ENCODE measurements at places on chromosomes 11 and 22. TPM values are rescaled to one million over a fixed set of nuclear protein-coding genes. Genes with fewer than 3 reads are reported as not detected.
A peak's percentile ranks its signal among the peaks of the same experiment; 100 is the strongest.

GRCh38 chr11:88814076-88814475 lies 251.7 kb downstream of the GRM5 start:
- DNase-seq: no peak

DNA sequence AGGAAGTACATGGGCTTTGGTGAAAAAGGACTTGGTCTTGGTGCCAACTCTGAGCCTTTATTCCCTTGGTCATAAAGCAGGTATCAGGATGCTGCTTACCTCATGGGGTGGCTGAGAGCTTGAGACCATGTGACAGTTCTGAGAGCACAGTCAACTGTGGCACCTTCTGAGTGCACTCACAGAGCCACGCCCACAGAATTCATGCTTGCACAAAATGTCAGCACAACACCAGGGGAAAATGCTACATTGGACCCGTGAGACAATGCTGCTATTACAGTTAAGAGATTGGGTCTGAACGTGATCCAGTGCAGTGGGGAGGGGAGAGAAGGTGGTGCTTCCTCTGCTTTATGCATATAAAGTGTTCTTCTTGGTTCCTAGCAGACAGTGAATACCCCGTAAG lies 79.5 kb upstream of the SPON1 start:
- no peak for DNase-seq

DNA sequence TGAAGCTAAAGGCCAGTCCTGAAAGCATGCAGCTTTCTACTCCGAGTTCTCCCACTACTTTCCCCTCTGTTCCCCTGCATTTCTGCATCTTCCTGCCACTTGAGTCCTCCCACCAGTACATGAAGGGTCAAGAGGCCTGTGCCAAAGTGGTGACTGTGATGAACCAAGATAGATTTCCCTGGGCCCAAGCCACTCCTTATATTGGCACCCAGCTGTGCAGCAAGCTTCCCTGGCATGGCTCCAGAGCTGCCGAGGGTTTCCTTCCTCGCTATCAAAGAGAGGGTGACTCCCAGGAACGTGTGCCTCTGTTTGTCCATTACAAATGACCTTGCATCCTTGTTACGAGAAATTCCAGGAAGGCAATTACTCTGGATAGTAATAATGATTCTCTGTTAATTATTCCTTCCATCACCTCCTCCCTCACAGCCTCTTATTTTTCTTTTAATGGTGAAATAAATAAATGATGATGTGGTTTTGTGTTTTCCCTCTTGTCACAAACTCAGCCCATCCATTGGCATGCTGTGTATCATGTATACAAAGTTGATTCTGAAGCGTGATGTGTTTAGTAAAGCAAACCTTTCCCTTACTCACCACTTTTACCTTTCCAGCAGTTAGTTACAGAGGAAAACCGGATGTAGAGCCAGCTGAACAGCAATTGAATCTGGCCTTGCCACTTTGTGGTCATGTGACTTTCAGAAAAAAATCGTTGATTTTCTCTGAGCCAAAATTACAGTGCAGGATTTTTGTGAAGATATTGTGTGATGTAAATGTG lies 8.3 kb downstream of the SRSF8 start:
- no peak for DNase-seq

- DNase-seq: no peak
Observed at GRCh38 chr11:32425761-32426160, 9.6 kb downstream of the WT1 start.

DNA sequence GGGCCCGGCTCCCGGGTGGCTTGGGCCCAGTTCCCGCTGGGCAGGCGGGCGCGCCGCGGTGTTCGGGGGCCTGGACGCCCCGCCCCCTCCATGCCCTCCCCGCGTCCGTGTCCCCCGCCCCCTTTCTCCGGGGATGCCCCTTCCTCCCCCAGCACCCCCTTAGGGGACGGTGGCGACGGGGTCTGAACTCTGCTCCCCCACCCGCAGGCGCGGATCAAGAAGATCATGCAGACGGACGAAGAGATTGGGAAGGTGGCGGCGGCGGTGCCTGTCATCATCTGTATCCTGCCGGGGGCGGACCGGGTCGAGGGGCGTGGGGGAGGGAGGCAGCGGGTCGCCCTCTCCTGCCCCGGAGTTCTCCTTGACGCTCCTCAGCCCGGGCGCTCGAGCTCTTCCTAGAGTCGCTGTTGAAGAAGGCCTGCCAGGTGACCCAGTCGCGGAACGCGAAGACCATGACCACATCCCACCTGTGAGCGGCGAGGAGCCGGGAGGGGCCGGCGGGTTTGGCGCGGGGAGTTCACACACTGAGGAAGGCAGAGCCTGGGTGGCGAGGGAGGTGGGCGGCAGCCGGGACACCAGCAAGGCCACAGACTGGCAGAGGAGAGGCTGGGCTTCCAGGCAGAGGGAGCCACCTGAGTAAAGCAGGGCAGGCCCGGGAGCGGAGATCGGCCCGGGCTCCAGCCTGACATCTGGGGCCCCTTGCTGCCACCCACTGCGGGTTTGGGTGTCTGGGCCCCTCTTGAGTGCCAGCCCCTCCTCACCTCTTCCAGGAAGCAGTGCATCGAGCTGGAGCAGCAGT lies 546 bp downstream of the DRAP1 start:
- peak; percentile 66 for DNase-seq

PYGM gene
- total RNA-seq: 4.4 TPM

DNA sequence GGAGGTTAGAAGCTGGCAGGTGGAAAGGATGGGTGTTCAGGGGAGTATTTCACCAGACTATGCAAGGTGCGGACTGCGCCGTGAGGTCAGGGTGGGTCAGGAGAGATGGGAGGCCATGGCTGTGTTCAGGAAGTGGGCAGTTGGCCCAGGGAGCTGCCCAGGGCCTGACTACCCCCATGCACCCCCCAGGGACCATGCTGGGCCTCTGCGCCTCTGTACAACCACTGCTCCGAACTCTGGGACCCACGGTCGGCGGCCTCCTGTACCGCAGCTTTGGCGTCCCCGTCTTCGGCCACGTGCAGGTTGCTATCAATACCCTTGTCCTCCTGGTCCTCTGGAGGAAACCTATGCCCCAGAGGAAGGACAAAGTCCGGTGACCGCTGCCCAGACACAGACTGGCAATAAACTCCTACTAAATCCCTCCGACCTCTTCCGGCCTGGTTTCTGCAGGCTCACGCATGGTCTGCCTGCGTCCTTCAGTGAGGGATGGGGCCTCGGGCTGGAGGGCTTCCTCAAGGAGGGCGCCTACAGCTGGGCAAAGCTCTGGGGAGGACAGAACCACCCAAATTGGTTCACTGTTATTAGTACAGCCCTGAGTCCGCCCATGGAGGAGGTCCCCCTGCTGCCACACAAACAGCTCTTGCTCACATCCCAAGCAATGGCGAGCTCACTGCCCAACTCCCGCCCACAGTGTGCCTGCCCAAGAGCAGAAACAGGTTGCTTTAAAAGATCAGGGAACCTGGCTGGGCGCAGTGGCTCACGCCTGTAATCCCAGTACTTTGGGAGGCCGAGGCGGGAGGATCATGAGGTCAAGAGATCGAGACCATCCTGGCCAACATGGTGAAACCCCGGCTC lies 4.2 kb downstream of the PHLDA2 start:
- no peak for DNase-seq

DNA sequence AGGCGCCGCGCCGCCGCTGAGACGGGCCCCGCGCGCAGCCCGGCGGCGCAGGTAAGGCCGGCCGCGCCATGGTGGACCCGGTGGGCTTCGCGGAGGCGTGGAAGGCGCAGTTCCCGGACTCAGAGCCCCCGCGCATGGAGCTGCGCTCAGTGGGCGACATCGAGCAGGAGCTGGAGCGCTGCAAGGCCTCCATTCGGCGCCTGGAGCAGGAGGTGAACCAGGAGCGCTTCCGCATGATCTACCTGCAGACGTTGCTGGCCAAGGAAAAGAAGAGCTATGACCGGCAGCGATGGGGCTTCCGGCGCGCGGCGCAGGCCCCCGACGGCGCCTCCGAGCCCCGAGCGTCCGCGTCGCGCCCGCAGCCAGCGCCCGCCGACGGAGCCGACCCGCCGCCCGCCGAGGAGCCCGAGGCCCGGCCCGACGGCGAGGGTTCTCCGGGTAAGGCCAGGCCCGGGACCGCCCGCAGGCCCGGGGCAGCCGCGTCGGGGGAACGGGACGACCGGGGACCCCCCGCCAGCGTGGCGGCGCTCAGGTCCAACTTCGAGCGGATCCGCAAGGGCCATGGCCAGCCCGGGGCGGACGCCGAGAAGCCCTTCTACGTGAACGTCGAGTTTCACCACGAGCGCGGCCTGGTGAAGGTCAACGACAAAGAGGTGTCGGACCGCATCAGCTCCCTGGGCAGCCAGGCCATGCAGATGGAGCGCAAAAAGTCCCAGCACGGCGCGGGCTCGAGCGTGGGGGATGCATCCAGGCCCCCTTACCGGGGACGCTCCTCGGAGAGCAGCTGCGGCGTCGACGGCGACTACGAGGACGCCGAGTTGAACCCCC lies 798 bp downstream of the BCR start:
- DNase-seq: peak; percentile 47

Measured in GM23338 (cell line).